ENCODE measurements at places on chromosomes 6 and 20.
A peak's percentile ranks its signal among the peaks of the same experiment; 100 is the strongest.

GRCh38 chr6:129046526-129046925 is 163.6 kb downstream of the LAMA2 start:
- DNase-seq: no peak

GRCh38 chr6:105504706-105505105 is 101.8 kb upstream of the PREP start:
- DNase-seq: no peak

GRCh38 chr20:36795691-36796090 is 22.1 kb upstream of the DSN1 start:
- DNase-seq: no peak

- no peak for DNase-seq
These were observed 35.1 kb downstream of the RRBP1 start for GRCh38 chr20:17646961-17647301.

GRCh38 chr6:89310929-89311328 is 4.2 kb downstream of the GABRR2 start:
- DNase-seq: peak; percentile 7

DNA sequence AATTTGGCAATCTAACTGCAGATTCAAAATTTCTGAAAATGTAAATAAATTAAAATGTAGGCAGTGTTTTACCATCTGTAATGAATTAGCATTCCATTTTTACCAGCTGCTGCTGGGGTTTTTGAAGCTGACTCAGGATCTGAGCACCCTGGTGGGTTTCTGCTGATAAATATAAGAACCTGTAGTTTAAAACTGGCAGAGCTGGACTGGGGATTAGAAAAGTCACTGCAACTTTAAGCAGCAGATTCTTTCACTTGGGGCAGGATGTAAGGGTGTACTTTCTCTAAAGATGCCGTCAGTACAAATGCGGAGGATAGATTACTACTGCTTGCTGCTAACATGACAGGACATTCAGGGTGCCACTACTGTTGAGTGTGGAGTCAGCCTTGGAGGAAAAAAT is 341.8 kb downstream of the CDKAL1 start:
- DNase-seq: peak; percentile 73

- no peak for DNase-seq
These were observed 87.8 kb downstream of the CTNNBL1 start for GRCh38 chr20:37781626-37782025.

DNA sequence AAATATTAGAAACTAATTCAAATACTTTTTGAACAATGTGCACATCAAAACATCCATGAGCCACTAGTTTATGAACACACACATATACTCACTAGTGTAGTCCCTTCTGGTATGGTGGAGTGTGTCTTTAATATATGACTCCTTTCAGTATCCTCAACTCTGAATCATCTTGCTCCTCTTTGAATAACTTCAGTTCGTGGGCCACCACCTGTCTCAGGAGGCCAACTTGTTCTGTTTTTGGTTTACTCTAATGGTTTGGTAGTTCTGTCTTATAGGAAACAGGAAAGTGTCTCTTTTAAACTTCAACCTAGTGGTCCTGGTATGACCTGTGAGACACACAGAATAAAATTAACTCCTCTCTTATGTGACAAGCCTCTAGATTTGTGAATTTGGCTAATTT is 55.6 kb downstream of the ZNF292 start:
- DNase-seq: no peak

- DNase-seq: peak; percentile 7
These were observed 692.1 kb downstream of the HTR1B start for GRCh38 chr6:76771059-76771634.

GRCh38 chr6:166078294-166078693 is 89.4 kb downstream of the TBXT start:
- peak; percentile 52 for DNase-seq
